Germinal center (tissue), 1 donor: ENCODE measurements at places on chromosomes 7 and 10.
A peak's percentile ranks its signal among the peaks of the same experiment; 100 is the strongest.

DNA sequence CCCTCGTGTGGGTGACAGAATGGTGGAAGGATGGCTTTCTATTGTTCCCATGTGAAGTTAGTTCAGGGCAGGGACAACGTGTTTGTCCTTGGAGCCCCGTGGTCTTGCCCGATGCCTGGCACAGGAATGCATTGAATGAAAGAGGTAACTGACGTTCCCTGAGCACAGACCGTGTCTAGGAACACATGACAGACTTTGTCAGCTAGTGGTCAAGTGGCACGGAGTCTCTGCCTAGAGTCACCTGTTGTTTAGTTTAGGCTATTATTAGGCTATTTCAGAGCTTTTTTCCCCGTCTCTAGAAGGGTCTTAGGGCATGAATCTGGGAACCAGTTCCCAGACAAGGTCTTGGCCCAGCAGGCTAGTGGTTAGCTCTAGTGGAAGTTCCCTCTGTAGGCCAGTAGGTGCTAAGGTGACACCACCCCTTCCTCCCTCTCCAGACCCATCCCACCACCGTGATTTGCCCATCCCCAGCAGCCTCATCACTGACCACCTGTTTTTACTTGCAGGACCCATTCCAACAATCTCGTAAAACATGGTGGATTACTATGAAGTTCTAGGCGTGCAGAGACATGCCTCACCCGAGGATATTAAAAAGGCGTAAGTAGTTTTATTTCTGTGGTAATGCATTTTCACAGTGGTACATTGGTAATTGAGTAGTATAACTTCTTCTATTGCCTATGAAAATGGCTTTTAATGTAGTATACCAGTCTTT, 21.4 kb downstream of the DNAJB6 start:
- DNase-seq, result no peak

DNA sequence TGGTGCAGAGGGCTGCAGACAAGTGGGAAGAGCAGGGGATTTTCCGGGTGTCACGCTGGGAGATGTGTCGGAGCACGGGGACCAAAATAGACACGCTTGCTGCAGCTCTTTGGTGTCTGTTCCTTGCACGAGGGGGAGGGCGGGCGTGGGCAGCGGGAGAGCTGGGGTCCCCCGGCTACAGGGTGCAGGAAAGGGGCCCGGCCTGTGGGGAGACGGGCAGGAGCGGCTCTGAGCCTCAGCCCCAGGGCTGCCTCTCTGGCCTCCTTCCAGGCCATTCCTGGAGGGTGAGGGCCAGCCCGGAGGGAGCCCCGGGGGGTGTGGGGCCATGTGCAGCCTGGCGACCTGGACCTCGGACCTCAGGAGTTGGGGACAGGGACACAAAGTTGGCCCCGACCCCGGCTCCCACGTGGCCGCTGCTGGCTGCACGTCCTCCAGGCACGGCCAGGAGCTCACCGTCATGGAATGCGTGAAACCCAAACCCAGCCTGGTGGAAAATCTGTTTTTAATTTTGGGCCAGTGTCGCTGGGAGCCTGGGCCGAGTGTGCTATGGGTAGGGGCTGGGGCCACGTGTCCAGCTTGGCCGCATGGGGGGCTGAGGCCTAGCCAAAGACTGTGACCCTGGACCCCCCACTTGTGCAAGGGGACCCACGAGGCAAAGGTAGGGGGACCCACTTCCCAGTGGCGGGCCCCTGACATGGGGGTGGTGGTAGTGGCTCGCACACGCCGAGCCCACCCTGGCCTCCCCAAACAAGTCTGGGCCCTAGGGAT, 6.6 kb downstream of the TTYH3 start:
- DNase-seq, result no peak

DNA sequence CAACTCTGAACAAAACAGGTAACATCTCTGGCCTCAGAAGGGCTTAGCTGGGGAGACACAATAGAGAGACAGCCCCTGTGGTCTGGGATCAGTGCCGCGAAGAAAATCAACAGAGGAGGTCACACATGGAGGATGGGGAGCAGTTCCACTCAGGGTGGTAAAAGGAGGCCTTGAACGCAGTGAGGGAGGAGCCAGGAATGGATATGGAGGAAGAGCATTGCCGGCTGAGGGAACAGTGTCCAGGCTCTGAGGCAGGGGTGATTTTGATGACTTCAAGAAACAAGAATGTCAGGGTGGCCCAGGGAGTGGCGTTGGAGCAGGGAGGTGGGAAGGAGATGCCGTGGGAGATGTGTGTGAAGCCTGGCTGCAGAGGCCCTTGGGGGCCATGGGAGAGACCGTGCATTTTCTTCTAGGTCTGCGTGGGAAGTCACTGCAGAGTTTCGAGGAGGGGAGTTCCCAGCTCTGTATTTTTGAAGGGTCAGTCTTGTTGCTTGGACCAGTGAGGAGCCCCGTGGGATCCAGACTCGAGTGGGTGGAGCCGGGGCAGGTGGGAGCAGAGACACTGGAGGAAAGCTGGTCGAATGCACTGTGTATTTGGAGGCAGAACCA, 35.7 kb upstream of the SH2D4B start:
- no peak for DNase-seq

GRCh38 chr10:29409241-29410054, 120.6 kb downstream of the LYZL1 start:
- DNase-seq, result peak; percentile 57

DNA sequence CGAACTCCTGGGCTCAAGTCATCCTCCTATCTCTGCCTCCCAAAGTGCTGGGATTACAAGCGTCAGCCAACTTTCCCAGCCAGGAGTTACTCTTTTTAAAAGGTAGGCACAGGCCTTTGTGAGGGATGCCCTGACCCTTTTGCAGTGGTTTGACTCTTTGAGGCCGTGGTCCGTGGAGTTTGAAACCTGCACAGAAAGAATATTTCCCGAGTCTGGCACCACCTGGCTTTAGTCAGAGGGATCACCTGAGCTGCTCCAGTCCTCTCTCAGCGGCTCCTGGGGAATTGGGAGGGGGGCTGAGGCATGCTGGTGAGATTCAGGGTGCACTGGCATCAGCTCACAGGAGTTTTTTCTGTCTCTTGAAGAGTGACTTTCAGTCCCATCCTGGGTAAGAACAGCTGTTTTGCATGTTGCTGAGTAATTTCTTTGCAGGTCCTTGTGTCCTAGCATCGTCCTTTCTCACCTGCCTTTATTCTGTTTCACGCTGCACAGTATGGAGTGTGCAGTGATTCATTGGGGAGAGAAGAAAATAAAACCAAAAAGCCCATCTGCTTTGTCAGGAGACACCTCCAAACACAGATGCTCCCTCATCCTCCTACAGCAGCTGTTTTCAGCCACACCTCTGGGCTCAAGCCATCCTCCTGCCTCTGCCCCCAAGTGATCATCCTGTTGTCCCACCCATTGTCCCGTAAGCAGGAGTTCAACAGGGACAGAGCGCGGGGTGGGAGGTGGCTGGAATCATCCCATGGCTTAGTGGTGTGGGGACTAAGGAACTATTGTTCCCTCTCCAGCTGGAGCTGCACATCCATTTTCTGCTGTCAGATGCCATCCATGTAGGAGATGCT, 284.7 kb downstream of the CAMK1D start:
- DNase-seq, result no peak

DNA sequence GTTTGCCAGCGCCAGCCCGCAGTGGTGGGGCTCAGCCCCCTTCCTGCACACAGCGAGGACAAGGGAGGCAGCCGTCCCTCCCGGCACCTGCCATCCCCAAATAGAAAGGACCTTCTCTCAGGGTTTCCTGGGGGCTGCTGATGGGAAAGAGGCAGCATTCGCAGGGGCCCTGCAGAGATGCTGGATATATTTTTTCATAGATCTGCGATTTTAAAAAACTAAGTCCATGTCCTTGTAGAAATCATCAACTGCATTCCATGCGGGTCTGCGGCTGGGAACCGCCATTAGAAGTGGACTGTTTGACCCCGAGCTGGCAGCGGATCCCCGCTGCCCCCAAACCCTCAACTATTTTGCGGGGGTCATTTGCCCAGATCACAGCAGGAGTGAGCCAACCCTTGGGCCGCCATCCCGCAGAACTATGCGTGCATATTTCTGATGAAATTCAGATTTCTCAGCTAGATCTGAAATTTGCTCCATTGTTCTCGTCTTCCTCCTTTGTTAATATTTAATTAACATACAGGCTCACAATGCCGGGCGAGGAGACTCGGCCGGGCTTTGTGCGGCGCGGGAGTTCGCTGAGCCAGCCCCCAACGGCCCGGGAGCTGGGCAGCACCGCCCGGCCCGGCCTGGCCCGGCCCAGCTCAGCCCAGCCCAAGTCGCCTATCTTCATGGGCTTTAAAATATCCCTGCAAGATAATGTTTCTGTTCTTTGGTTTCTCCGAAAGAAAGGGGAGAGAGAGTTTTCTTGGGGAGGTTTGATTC, 2.0 kb downstream of the EN2 start:
- no peak for DNase-seq

GRCh38 chr7:87129848-87130247, 22.4 kb upstream of the DMTF1 start:
- DNase-seq, result no peak

GRCh38 chr10:127738512-127739424, 1.8 kb downstream of the FOXI2 start:
- DNase-seq, result no peak

DNA sequence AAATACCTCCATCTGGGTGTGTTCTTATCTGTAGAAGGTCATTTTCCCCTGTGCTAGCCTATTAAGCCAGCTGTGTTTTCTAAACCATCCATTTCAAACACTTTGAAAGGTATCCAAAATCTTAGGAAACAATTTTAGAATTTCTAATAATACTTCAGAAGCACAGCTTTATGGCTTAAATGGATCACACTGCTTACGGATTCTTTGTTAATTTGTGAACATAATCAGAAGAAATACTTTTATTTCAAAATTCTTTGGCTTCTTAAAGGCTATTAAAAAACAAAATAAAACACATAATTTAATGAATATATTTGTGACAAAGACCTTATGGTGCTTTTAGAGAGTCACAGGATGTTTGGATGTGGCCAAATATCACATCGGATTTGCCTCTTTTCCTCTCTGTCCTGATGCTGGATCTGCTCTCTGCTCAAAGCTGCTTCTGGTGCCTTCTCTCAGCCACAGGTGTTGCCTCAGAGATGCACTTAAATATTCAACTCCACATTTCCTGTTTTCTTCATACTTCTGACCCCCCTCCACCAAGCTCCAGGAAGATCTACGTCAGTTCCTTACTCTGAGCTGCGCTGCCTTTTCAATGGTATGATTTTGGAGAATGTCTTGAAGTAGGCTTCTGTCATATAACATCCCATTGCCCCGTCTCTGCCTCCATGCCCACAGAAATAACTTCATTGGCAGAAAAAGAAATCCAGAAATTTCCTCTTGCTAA, 230.6 kb downstream of the MLLT10 start:
- no peak for DNase-seq

DNA sequence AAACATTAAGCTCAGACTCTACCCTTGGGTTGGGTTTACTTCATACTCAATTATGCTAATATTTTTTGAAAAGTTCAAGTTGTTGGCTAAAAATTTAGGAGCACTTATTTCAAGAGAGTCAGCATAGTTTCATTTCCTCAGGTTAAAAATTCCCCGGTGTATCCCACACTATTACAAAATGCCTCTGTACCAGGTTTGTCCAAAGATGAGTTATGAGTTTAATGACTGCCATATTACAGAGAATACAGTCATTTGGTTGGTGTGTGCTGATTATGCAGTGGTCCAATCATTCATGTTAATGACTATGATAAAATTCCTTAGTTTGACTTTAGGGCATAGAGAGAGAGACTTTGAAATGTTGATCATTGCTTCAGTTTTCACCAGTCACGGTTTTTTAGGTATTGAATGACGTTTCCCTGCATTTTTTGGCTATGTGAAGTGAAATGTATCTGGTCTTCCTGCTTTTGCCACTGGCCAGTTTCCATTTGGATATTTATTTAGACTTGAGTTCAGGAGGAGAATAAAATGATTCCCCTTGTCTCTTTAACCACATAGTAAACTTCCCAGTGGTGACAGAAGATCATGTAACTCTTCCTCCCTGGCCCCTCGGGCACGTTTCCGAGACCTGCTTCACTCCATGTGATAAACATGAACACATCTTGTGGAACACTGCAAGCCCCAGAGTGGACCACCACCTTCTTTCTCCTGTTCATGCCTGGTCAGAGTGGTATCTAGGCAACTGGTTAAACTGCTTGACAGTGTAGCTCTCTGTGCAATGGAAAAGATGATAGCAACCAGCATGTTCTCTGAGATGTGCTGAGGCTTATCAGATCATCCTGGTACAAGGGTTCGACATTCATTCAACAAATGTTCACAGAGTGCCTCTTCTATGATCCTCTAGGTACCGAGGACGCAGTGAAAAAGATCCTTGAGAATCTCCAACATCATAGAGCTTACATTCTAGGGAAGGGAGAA, 153.6 kb downstream of the CACNB2 start:
- DNase-seq, result no peak

DNA sequence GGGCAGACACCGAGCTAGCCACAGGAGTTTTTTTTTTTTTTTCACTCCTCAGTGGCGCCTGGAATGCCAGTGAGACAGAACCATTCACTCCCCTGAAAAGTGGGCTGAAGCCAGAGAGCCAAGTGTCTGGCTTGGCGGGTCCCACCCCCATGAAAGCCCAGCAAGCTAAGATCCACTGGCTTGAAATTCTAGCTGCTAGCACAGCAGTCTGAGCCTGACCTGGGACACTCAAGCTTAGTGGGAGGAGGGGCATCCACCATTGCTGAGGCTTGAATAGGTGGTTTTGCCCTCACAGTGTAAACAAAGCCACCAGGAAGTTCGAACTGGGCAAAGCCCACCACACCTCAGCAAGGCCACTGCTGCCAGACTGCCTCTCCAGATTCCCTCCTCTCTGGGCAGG, 144.5 kb downstream of the LRMDA start:
- DNase-seq, result no peak

GRCh38 chr10:78292982-78293865, 259.6 kb downstream of the RPS24 start:
- no peak for DNase-seq

DNA sequence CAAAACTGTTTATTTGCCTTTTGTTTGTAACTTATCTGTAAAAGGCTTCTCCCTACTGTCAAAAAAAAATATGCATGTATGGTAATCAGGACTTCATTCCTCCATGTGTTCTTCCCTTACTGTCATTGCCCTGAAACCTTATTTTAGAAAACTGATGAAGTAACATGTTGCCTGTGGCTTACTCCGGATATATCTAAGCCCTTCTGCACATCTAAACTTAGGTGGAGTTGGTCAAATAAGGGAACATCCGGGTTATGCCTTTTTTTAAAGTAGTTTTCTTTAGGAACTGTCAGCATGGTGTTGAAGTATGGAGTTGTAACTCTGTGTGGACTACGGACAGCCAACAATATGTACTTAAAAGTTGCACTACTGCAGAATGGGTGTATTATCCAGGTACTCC, 6.2 kb downstream of the SAR1A start:
- DNase-seq, result no peak
